ENCODE measurements at places on chromosomes 4 and X. TPM values are rescaled to one million over a fixed set of nuclear protein-coding genes. Genes with fewer than 3 reads are reported as not detected.

RBMX gene
- polyA plus RNA-seq, result 183 TPM

TMEM150C gene
- polyA plus RNA-seq, result 0.11 TPM

TMEM271 gene
- not detected for polyA plus RNA-seq

GAGE12H gene
- polyA plus RNA-seq, result not detected

CPZ gene
- polyA plus RNA-seq, result 6.4 TPM

FAM236D gene
- not detected for polyA plus RNA-seq

ANAPC4 gene
- polyA plus RNA-seq, result 17.3 TPM

Measured in AG04450 (cell line).